ENCODE measurements at places on chromosomes 11 and 22. TPM values are rescaled to one million over a fixed set of nuclear protein-coding genes. Genes with fewer than 3 reads are reported as not detected.
A peak's percentile ranks its signal among the peaks of the same experiment; 100 is the strongest.

The OR5M10 gene
- total RNA-seq: not detected

The EFCAB6 gene
- total RNA-seq: 0.20 TPM

DNA sequence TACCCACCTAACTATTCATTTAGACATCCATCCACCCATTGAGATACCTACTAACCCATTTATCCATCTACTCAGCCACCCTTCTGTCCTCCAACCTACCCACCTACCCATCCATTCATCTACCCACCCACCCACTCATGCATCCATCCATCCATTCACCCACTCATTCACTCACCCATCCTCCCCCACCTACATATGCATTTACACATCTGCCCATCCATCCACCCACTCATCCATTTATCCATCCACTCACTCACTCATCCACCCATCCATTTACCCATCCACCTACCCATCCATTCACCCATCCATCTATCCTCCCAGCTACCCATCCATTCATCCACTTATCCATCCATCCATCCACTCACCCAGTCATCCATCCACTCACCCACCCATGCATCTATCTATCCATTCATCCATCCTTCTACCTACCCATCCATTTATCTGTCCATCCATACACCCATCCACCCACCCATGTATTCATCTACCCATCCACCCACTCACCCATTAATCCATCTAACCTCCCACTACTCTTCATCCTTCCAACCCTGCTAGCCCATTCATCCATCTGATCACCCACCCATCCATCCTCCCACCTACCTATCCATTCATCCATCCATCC lies 378.7 kb downstream of the CTTN start:
- H3K4me3 ChIP-seq: no peak overlapping the region
- no peaks in the 10 kb centered on the region for H3K36me3 ChIP-seq
- no peak for DNase-seq
- H3K27me3 ChIP-seq: no peaks in the 10 kb centered on the region
- H3K4me1 ChIP-seq: no peaks in the 10 kb centered on the region
- no peak overlapping the region for H3K27ac ChIP-seq

DNA sequence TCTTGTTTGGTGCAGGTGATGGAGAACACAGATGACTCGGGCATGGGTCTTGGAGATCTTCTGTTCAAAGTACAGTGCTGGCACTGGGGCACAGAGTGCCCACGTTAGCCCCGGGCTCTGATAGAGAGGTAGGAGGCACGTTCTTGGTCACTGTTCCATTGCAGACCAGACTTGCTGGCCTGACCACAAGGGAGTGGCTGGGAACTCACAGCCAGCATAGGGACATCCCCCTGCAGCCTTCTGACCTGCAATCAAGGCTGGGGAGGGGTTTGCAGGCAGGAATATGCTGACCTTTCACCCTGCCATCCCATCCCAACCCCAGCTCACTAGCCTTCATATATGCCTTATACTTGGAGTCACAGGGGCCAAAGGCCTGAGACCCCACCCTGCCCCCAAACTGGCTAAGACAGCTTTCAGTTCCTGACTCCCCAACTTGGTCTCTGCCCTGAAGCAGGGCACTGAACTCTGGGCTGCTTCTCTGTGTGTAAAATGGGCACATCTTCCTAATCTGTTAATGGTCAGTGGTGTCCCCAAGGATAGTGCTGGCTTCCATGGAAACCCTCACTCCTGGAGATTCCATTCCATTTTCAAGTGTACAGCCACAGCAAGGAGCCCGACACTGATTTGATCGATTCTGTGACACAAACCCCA lies 4.6 kb downstream of the MRPL49 start:
- peaks cover 32% of the 10 kb centered on the region for H3K36me3 ChIP-seq
- no peak for DNase-seq
- no peak overlapping the region for H3K27ac ChIP-seq

DNA sequence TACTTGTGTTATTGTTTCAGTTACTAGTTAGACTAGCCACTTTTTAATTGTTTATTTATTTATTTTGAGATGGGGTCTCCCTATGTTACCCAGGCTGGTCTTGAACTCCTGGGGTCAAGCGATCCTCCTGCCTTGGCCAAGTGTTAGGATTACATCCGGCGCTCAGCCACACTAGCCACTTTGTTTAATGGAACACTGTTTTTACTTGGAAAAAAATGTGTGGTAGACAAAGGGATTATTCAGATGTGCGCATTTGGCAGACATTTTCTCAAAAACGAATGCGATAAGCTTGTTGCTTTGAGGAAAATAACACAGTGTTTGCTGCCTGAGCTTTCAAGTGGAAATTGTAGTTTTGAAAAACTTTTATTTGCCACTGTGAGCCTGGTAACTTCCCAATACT lies 51.0 kb downstream of the CTNND1 start:
- H3K4me1 ChIP-seq: peaks cover 6% of the 10 kb centered on the region
- no peak overlapping the region for H3K4me3 ChIP-seq
- peaks cover 5% of the 10 kb centered on the region for H3K36me3 ChIP-seq
- no peak overlapping the region for H3K27ac ChIP-seq

DNA sequence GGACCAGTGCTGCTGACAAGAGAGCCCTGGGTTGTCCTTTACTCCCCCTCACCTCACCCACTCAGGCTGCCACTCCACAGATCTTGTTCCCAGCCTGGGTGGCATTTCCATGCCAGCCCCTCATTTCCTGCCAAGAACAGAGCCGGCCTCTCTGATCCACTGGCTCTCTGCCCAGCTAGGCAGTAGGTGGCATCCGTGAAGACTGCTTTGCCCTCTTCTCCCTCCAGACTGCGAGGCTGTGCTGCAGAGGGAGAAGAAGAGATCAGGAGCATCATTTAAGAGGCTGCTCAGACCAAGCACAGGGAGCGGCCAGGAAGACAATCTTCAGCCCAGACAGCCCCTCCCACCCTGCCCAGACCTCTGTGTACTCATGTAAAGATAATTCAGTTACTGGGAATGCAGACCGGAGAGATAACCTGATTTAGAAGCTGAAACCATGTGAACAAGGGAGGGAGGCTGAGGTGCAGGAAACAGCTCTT lies 126.9 kb upstream of the NCAM1 start:
- no peak overlapping the region for H3K4me3 ChIP-seq
- no peaks in the 10 kb centered on the region for H3K4me1 ChIP-seq
- H3K27me3 ChIP-seq: no peaks in the 10 kb centered on the region
- no peak for DNase-seq

- DNase-seq: no peak
- H3K4me1 ChIP-seq: peaks cover 22% of the 10 kb centered on the region
- no peak overlapping the region for H3K27ac ChIP-seq
- H3K36me3 ChIP-seq: peaks cover 27% of the 10 kb centered on the region
- no peak overlapping the region for H3K4me3 ChIP-seq
Measured at GRCh38 chr11:103086461-103086860, 5.5 kb downstream of the DCUN1D5 start.

DNA sequence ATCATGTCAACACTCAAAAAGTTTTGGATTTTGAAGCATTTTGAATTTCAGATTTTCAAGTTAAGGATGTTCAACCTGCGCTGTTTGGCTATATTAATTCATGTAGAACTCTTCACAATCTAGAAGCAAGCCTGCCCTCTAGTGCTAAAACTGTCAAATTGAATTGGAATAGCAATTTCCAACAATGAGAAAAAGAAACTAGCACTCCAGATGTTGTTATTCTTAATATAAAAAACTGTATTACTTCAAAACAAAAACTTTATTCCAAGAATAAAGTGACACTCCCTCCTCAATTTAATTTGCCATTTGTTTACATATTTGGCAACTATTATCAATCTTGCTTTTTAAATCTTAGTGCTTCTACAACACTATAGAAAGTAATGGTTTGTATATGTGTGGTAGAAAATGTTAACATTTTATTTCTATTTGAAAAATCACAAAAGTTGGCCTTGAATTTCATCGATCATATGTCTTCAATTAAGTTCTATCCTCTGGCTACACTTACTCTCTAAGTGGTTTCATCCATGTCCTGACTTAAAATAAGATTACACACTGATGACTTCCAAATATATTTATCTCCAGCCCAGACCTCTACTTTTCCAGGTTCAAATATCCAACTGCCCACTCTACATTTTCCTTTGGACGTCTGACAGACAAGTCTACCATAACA lies 36.6 kb downstream of the DCUN1D5 start:
- peaks cover 2% of the 10 kb centered on the region for H3K36me3 ChIP-seq
- DNase-seq: peak; percentile 26
- no peaks in the 10 kb centered on the region for H3K27me3 ChIP-seq
- H3K4me3 ChIP-seq: no peak overlapping the region
- H3K27ac ChIP-seq: no peak overlapping the region
- H3K4me1 ChIP-seq: no peaks in the 10 kb centered on the region

GRCh38 chr22:26382782-26383181 lies 46.3 kb upstream of the ASPHD2 start:
- no peak for DNase-seq
- H3K4me3 ChIP-seq: no peak overlapping the region
- H3K27ac ChIP-seq: no peak overlapping the region
- H3K4me1 ChIP-seq: no peaks in the 10 kb centered on the region

DNA sequence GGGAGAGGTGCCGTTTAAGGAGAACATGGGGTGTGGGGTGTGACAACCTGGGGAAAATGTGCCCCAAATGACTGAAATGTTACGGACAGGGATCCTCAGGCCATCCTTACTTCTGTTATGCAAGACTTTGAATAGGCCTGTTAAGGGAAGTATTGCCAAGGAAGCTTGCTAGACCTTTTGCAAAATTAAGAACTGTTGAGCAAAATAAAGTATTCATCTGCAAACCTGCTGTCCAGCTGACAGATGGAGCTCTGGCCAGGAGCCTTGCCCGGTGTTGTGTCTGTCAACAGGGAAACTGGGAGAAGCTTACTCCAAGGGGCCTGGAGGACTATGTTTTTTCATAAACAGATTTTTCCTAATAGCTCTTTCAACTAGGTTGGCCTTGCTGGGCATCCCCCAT lies 48.0 kb downstream of the FAT3 start:
- DNase-seq: no peak
- H3K36me3 ChIP-seq: no peaks in the 10 kb centered on the region
- H3K4me1 ChIP-seq: no peaks in the 10 kb centered on the region

DNA sequence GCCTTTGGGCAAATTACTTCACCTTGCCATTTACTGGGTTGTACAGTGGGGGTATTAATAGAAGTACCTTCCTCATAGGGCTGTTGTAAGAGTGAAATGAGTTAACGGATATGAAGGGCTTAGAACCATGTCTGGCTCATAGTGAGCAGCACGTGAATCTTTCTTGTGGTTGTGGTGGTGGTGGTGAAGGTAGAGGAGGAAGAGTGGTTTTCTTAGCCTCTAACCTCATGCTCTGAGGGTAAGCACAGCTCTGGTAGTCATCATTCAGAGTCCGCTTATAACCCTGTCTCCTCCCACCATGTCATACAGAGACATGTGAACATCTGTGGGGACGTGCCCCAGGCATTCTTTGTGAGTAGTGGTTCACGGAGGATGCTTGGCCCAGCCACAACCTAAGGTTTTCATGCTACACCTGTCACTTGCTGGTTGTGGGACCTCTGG lies 43.6 kb downstream of the TEAD1 start:
- H3K27ac ChIP-seq: no peak overlapping the region
- H3K36me3 ChIP-seq: no peaks in the 10 kb centered on the region
- H3K27me3 ChIP-seq: peaks cover 80% of the 10 kb centered on the region
- peak; percentile 77 for DNase-seq
- H3K4me3 ChIP-seq: no peak overlapping the region
- H3K4me1 ChIP-seq: peaks cover 18% of the 10 kb centered on the region

DNA sequence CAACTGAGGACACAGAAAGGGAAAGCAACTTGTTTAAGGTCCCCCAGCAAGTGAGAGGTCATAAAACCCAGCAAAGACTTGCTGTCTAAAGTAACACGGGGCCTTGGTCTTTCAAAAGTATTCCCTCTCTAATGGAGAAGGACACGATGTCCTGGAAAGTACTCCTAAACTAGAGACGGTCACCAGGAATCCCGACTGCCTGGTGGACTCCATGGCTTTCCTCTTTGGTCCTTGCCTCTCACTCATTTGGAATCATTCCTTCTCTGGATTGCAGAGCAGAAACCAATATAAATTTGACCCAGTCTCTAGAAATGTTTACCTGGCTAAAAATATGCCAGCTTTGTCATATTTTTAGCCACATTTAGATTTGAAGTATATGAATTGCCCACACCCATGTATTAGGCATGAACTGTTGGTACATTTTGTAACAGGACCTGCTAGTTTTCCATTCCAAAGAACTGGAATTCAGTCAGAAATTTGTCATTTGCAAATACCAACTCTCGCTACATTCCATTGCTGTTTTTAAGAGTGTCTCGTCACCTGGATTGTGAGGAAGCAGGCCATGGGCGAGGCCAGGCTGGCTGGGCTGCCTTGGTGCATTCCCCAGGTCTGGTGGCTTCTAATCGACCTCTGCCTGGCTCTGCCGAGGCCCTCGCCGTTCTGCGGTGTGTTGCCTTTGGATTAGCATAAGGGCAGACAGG lies 12.9 kb downstream of the NAV2 start:
- no peak overlapping the region for H3K27ac ChIP-seq
- H3K4me1 ChIP-seq: peaks cover 27% of the 10 kb centered on the region
- DNase-seq: no peak
- peaks cover 5% of the 10 kb centered on the region for H3K27me3 ChIP-seq
- no peak overlapping the region for H3K4me3 ChIP-seq

DNA sequence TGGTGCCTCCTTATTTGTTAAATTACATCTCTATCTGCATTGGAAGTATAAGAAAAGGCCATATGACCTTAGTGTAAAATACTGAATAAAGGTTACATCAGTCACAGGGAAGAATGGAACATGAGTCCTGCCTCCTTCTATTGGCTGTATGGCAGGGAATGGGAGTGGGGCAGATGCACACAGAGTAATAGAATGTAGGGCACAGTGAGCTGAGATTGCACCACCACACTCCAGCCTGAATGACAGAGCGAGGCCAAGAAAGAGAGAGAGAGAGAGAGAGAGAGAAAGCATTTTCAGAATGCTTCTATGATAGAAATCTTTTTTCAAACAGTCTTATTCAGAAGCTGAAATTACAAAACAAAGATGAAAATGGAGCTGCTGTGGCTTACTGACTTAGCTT lies 58.8 kb downstream of the SLN start:
- no peaks in the 10 kb centered on the region for H3K4me1 ChIP-seq
- peaks cover 32% of the 10 kb centered on the region for H3K27me3 ChIP-seq
- no peak overlapping the region for H3K4me3 ChIP-seq
- no peak for DNase-seq
- no peaks in the 10 kb centered on the region for H3K36me3 ChIP-seq
- H3K27ac ChIP-seq: no peak overlapping the region

DNA sequence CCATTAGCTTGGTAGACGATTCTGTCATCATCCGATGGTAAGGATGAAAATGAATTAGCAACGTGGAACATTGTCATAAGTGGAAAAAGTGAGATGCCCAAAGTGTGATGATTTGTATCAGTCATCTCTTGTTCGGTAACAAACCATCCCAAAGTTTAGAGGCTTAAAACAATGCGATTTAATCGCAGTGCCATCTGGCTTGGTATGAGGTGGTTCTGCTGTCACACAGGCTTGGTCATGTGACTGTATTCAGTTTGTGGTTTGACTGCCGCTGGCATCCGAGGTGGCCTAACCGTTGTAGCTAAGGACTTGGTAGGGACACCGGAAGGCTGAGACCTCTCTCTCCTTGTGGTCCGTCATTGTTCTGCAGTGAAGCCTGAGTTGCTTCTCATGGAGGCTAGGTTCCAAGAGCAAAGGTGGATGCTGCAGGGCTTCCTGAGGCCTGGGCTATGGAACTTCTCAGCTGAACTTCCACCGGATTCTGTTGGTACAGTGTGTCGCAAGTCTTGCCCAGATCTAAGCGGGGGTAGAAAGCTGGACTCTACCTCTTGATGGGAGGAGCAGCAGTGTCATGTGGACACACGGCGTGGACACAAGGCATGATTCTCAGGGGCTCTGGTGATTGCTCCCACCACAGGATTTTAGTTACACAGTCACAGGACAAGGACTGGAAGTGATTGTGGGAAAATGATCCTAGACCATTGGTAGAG lies 36.3 kb downstream of the BCR start:
- H3K4me3 ChIP-seq: peak overlapping the region; percentile 31
- peaks cover 76% of the 10 kb centered on the region for H3K4me1 ChIP-seq
- DNase-seq: peak; percentile 65
- no peaks in the 10 kb centered on the region for H3K27me3 ChIP-seq
- H3K36me3 ChIP-seq: peaks cover 3% of the 10 kb centered on the region
